ENCODE measurements at places on chromosomes 7 and 10.

- no peak overlapping the region for H3K4me3 ChIP-seq
- no peaks in the 10 kb centered on the region for H3K36me3 ChIP-seq
- H3K4me1 ChIP-seq = peaks cover 10% of the 10 kb centered on the region
- no peak overlapping the region for H3K27ac ChIP-seq
- DNase-seq = no peak
- H3K27me3 ChIP-seq = no peaks in the 10 kb centered on the region
Observed at GRCh38 chr10:58608826-58609531, 96.3 kb downstream of the BICC1 start.

DNA sequence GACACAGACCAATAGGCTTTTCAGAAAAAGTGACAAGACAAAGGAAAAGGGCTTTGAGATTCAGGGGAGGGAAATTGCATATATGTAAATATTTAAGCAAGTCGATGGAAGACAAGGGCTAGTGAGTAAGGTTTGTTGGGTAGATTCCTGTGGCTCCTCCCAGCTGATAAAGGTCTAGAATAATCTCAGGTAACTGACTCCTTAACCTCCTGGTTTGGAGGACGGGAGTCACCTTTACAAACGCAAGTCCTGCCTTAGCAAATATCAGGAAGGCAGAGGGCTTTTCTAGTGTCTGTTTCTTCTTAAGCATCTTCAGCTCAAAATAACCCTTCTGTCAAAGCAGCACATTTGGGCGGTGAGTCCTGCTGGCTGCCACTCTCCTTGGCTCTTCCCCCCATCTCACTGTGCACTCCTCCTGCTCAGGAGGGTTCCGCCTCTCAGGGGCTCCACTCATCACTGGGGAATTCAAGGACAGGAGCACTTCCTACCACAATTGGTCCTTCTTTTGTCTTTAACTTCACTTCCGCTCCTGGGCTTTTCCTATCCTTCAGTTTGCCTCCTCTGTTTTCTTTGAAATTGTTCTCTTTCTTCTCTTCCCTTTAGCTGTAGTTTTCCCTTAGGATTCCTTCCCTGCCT, 496.3 kb upstream of the KLF6 start:
- H3K4me1 ChIP-seq = peaks cover 10% of the 10 kb centered on the region
- DNase-seq = no peak
- H3K36me3 ChIP-seq = no peaks in the 10 kb centered on the region

DNA sequence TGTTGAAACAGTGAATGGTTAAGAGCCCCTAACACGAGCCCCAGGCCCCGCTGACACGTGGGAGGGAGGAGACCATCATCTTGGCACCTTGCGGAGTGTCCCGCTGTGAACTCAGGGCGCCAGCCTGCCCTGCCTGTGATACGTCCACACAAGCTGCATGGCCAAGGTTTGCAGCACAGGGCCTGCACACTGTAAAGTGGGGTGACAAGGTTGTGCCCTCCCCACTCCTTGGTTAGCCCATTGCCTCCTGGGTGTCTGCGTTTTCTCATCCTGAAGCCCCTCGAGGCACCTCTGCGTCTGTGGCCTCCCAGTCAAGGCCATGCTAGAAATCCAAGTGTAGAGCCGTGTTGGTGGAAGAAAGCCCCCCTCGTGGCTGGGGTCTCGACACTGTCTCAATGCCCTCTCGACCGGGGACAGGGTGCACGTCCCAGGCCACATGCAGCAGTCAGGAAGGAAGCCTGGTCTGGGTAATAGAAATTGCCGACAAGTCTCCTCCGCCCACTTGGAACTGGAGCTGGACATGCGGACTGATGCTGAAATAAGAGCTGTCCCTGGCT, 192.1 kb downstream of the DNAJB6 start:
- H3K4me3 ChIP-seq = no peak overlapping the region
- no peak overlapping the region for H3K27ac ChIP-seq
- no peaks in the 10 kb centered on the region for H3K4me1 ChIP-seq
- H3K27me3 ChIP-seq = no peaks in the 10 kb centered on the region
- no peaks in the 10 kb centered on the region for H3K36me3 ChIP-seq
- no peak for DNase-seq

GRCh38 chr7:101245147-101245668, 327 bp upstream of the FIS1 start:
- no peaks in the 10 kb centered on the region for H3K27me3 ChIP-seq
- peaks cover 13% of the 10 kb centered on the region for H3K4me1 ChIP-seq
- H3K4me3 ChIP-seq = peak overlapping the region; percentile 95

DNA sequence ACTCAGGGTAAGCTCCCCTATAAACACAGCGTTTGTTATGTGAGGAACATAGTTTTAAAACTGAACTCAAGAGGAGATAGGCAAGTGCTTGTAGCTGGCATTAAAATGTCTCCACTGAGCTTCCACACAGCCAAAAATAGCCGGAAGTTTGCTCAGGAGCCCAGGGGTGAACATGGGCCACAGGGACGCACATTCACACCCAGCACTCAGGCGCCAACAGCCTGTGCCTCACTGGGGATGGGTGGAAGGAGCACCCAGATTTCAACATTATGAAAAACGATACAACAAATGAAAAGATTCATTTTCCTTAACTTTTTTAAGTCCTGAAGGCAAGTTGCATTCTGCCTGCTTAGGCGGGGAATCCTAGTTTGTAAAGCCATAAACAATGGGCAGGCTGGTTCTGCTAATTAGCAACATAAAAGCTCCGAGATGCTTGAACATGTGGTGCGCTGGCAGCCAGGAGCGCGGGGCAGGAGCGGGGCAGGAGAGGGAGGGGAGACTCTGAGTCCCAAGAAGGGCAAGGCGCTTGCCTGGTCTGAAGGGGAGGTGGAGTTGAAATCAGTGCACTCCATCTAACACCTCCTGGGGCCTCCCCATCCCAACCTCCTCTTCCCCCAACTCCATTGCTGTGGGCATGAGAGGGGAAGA, 235.9 kb downstream of the COBL start:
- no peak overlapping the region for H3K27ac ChIP-seq
- H3K4me3 ChIP-seq = no peak overlapping the region
- peaks cover 5% of the 10 kb centered on the region for H3K36me3 ChIP-seq

DNA sequence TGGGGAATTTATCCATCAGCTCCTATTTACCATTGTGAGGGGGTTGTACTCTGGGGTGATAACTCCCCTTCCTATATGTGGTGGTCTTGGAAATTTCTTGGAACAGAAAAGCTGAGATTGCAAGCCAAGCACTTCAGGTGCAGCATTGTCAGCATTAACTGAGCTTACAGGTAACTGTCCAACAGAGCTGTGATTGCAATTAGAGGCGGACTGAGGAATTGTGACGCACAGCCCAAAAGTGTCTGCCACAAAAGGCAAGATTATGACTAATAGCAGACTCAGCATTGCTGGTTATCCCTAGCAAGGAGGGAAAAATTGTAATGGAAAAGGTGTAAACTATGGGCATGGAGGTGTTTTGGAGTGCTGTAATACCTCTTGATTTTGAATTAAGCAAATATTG, 126.1 kb upstream of the AGR3 start:
- H3K27ac ChIP-seq = no peak overlapping the region
- H3K4me3 ChIP-seq = no peak overlapping the region
- no peaks in the 10 kb centered on the region for H3K36me3 ChIP-seq
- no peaks in the 10 kb centered on the region for H3K4me1 ChIP-seq
- H3K27me3 ChIP-seq = no peaks in the 10 kb centered on the region

DNA sequence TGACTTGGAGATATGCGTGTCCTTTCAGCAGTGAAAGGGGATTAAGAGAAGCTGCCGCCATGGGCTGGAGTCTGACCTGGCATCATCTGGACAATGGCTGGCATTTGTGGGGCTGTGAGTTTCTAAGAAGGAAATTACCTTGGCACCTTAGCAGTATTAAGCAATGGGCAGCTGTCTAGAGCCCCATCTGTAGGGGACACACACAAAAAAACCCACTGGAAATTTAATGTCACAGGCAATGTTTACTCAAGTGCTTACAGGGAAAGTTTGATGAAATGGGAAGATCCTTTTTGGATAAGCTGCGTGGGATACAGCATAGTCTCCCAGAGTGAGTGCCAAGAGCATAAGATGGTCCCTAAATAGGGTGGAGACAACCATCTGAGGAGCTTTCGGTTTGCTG, 25.0 kb downstream of the ADRA2A start:
- no peaks in the 10 kb centered on the region for H3K27me3 ChIP-seq
- DNase-seq = no peak
- H3K27ac ChIP-seq = no peak overlapping the region

DNA sequence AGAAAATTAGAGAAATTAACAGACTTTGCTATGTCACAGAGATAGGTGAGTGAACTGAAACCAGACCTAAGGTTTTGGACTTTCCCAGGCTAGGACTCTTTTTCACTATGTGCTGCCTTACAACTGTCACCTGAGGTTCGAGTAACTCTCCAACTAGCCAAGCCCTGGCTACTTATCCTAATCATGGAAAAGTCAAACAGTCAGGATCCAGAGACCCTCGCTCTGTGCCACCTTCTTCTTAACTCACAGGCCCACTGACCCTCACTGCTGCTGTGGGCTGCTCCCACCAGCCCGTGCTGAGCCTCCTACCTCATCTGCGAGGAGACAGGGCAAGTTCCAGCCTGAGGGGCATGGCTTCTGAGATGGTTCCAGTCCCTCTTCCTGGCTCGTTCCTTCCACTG, 211.4 kb upstream of the KLF14 start:
- H3K4me1 ChIP-seq = peaks cover 7% of the 10 kb centered on the region
- no peak overlapping the region for H3K27ac ChIP-seq
- no peak overlapping the region for H3K4me3 ChIP-seq
- H3K27me3 ChIP-seq = no peaks in the 10 kb centered on the region
- H3K36me3 ChIP-seq = no peaks in the 10 kb centered on the region
- DNase-seq = no peak

DNA sequence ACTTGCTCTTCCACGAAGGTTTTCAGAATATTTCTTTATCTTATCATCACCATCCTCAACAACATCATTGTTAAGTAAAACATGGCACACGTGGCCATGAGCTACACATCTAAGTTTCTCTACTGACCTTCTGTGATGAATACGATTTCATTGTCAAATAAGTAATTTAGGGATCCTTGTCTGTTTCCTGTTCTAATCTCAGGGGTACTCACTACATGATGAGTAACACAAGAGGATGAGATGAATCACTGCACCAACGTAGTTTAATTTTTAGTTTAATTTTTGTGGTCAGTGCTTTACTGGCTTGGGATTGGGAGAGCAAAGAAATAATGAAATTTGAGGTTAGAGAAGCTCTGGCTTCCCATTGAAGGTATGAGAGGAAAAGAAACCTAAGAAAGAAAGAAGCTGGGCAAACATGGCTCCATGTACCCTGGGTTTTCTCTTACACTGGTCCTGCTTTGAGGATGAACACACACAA, 461.9 kb upstream of the KLF6 start:
- H3K27me3 ChIP-seq = no peaks in the 10 kb centered on the region
- no peak overlapping the region for H3K27ac ChIP-seq
- no peaks in the 10 kb centered on the region for H3K4me1 ChIP-seq
- no peak for DNase-seq
- no peaks in the 10 kb centered on the region for H3K36me3 ChIP-seq

DNA sequence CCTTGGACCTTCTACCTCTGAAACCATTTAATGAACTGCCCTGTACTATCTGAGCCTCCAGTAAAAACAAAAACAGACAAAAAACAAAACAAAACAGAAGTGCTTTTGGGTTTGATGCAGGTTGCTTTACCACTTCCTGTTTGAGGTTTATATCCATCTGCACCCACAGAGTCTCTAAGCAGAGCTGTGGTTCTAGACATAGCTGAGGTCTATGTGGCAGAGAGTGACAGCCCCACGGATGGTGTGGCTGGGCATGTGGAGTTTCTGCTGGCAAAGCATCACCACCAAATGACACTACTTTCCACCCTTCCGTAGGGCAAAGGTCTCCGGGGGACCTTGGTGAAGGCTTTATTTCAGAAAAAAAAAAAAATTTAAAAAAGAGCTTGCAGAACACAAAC, 754.2 kb downstream of the GRID1 start:
- H3K36me3 ChIP-seq = no peaks in the 10 kb centered on the region
- no peaks in the 10 kb centered on the region for H3K4me1 ChIP-seq
- no peak overlapping the region for H3K4me3 ChIP-seq
- H3K27me3 ChIP-seq = no peaks in the 10 kb centered on the region

DNA sequence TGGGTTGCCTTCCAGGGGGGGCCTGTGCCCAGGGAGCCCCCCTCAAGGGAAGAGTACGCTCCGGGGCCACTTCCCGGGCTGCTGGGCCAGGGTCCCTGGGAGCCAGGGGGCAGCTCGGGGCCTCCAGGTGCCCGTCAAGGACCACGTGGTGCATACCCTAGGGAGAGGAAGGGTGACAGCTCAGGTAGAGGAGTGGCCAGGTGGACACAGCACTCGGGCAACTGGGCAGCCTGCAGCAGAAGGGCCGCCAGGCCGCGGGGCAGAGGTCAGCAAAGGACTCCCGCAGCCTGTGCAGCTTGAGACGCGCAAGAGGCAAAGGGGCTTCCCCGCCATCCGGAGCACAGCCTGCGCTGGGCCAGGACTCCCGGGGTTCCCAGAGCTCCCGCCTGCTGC, 26.4 kb downstream of the AP5Z1 start:
- H3K27ac ChIP-seq = no peak overlapping the region
- no peaks in the 10 kb centered on the region for H3K36me3 ChIP-seq
- no peaks in the 10 kb centered on the region for H3K27me3 ChIP-seq
- no peaks in the 10 kb centered on the region for H3K4me1 ChIP-seq
- no peak overlapping the region for H3K4me3 ChIP-seq
- no peak for DNase-seq

DNA sequence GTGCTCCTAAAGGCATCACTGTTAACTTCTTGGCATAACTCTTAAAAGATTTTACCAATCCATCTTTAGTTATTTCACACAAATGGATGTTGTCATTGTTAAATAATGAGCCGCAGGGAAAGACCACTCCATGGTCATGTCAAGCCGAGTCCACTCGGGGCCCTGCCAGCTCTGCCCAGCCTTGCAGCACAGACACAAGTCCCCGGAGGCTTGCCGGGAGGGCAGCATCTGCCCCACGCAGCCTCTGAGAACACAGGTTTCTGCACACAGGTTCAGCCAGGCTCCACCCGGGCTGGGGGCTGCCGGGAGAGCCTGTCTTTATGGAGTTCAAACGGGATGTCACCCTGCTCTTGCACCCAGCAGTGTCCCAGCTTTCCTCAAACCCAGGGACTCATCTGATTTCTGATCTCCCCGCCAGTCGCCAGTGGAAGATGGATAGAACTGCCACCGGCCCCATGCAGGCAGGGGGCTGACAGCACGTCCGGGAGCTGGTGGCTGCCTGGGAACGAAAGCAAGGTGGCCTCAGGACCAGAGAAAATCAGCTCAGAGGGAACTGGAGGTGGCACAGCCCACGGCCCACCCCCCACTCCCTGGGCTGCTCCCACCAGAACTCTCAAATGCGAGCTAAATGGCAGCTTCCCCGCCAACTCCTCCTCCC, 156.2 kb downstream of the TCERG1L start:
- H3K4me1 ChIP-seq = no peaks in the 10 kb centered on the region
- no peaks in the 10 kb centered on the region for H3K27me3 ChIP-seq
- no peaks in the 10 kb centered on the region for H3K36me3 ChIP-seq

GRCh38 chr10:3652886-3653285, 132.1 kb downstream of the KLF6 start:
- no peaks in the 10 kb centered on the region for H3K4me1 ChIP-seq
- H3K36me3 ChIP-seq = no peaks in the 10 kb centered on the region
- H3K27ac ChIP-seq = no peak overlapping the region
- DNase-seq = no peak
- H3K27me3 ChIP-seq = no peaks in the 10 kb centered on the region

DNA sequence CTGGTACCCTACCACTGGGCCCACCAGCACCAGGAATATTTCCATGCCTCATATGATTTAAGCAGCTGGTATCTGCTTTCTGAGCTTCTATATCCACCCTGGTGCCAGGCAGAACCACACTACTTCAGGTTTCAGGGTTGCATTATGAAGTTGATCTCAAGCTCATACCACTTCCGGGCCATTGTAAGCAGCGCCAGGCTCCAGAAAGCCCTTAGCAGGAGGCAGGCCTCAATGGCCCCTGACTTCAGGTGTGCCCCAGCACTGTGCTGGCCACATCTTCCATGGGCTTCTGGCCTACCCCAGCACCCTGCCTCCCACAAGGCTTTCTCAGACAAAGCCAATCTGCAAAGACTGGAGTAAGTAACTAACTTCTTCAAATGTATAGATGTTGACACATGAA, 391.3 kb upstream of the GRM3 start:
- no peak overlapping the region for H3K4me3 ChIP-seq
- no peaks in the 10 kb centered on the region for H3K27me3 ChIP-seq
- H3K27ac ChIP-seq = no peak overlapping the region
- H3K4me1 ChIP-seq = no peaks in the 10 kb centered on the region

All from Caco-2 (cell line).